ENCODE measurements at places on chromosomes 4 and X.

DNA sequence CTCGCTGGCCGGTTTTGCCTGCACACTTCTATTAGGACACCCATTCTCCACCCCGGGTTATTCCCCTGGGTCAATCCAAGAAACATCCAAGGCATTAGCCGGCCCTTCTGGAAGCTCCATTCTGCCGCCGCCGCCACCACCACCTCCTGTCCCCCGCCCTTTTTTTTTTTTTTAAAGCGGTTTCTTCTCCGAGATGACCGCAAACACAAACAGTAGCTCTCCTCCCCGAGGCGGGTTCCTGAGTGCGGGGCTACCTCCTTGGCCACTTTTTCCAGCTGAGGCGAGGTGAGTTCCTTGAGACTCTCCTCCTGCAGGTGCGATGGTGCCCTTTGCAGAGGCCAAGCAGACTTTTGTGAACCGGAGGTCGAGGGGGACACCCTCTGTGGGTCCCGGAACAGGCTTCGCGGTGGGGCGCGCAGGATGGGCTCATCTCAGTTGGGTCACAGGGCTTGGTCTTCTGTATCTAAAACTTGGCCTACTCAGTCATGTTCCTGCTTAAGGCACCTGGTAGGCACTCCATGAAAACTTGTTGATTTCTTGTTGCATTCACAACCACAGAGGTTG, 930 bp downstream of the NWD2 start:
- DNase-seq, result no peak

GRCh38 chr4:1542226-1542490, 135.9 kb upstream of the NKX1-1 start:
- DNase-seq, result no peak

GRCh38 chr4:171940656-171941055, 127.5 kb downstream of the GALNTL6 start:
- no peak for DNase-seq

GRCh38 chrX:40164751-40165150, 67.0 kb upstream of the BCOR start:
- DNase-seq, result no peak

DNA sequence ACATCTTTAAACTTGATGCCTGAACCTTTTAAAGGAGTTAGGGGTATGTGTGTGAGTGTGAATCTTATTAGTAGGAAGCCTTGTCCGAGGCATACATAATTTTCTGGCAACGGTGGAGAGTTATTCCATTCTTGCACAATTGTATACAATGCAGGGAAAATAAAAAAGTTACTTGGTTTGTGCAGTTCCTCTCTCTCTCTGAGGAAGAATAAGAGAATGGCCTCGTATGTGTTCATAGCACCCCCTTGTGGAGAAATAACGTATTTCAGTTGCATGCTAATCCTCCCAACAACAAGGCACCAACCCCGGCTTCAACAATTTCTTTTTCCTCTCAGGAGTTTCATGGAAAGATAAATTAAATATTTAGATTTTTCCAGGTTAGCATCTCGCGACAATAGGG, 33.7 kb upstream of the FGF13 start:
- DNase-seq, result peak; percentile 53

DNA sequence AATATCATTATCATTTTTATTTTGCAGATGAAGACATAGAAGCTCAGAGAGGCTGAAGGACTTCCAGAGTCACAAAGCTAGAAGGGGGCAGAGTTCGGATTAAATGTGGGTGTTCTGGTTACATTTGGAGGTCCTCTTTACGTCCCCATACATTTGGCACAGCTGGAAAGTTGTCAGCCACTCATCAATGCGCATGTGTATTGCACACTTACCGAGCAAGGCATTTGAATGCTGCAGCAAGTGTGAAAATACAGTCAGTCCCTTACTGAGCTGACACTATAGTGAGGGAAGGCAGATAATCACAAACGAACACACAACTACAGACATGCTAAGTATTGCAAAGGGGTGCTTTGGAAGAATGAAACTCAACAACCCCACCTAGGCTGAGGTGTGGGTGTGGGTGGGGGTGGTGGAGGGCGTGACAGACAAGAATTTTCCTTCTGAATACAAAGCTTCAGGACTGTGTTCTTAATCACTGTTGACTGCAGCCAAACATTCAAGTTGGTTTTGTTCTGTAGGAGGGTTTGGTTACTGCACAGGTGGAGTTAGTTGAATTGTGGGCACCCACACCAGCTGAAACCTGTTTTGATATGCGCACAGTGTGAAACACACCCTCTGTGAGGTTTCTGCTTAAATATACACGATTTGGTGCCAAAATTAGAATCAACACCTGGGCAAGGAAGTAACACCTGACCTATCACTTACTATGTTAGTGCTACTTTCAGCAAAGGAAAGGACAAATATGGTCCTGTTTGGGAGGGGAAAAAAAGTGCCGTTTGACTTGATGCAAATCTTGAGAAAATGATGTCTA, 72.4 kb downstream of the COQ2 start:
- no peak for DNase-seq

DNA sequence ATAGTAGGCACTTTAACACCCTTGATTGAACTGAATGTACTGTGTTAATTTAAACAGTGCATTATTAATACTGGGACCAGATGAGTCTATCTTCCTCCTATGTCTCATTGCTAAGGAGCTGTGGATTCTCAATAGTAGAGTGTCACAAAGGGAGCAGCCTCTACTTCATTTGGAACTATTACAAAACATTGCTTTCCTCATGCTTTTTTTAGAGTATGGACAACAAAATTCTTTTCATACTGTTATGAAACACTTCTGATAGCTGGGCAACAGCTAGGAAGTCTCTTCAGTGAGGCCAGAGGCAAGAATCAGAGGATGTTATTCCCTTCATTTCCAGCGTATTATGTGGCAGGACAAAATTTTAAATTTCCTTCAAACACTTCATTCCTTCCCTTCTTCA, 160.8 kb downstream of the FBXO8 start:
- no peak for DNase-seq

GRCh38 chr4:138978600-138978999, 37.0 kb upstream of the NOCT start:
- DNase-seq, result no peak

DNA sequence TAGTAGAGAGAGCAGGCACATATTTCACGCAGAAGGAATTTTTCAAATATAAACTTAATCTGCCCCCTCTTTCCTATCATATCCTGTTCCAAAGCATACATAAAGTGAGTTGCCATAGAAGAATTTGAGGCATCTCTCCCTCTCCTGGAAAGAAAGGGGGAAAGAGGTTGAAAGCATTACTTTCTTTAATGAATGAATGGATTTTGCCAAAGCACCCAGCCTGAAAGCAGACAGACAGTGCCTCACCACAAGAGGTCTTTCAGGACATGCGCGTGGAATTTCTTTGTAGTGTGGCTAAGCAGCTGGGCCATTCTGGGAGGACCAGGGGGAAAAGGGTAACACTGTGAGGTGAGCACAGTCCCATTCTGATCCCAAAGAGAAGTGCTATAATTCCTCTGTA, 651.4 kb downstream of the IQCM start:
- no peak for DNase-seq

DNA sequence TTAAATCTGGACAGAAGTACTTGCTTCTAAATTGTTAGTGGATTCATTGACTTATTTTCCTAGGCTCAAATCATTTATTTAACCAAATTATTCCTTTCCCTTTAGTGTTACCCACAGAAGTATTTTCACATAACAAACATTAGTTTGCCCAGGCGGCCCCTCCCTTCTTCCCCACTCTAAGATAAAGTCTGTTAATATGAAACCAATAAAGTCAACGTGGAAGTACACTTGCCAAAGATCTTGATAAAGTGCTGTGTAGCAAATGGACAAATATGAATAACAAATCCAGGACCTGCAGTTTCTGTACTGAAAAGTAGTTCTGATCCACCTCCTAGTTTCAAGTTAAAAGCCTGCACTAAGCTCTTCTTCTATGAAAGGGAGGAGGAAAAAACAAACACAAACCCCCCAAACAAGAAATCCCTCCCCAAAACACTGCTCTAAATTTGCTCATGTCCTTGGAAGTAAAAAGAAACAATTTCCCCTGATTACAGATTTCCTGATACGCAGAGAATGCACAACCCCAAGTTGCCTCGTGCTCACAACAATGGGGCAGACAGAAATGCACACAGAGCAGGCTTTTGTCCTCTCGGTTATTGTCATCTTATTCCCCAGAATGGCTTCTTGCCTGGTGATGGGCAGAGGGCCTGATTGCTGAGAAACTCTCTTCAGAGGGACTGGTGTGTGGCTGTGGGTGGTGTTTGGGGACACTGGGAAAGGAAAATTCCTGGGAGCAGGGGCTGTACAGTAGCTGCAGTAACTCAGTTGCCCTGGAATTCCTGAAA, 23.2 kb downstream of the TMSB4X start:
- DNase-seq, result no peak

- no peak for DNase-seq
These were observed 52.1 kb downstream of the NYX start for GRCh38 chrX:41499195-41499594.
